Esophagus squamous epithelium (tissue), 5 donors: ENCODE measurements at places on chromosomes 6 and 20.

DNA sequence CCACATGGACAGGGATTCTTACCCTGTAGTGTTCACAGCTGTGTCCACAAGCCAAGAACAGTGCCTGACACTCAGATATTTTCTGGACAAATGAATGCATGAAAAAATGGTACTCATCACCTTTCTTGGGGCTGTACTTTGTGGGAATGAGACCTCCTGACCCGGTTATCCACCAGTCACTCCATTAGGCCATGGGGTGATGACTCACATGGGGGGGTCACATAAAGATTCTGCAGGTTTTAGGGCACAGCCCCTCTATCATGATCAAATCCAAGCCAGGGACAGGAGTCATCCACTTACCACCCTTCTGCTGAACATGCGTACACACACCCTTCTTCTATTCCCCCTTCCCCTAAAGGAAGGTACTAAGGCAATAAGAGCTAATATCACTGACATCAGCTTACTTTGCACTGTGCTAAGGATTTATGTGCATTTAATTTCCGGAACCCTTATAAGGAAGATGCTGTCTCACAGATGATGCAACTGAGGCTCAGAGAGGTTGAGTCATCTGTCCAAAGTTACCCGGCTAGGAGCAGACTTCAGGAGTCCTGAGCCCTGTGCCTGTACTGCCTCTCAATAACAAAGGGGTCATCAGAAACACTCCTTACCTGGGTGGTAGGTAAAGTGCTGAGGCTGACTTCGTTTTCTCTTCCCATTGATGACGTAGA, 107.8 kb downstream of the NFATC2 start:
- DNase-seq: no peak

DNA sequence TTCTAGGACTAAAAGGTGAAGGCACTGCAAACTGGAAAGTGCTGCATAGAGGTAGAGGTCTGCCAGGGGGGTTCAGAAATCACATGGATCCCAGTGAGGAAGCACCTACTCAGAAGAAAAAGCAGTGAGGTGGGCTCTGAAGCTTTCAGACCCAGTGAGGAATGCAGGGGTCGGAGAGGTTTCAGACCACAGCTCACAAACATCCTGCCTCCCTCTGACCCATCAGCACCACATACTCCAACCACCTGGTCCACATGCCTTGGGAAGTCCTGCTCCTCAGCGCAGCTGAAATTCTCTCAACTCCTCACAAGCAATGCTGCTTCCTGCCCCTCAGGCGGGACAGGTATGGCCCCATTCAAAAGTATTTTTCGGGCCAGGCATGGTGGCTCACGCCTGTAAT, 20.2 kb downstream of the MRPL14 start:
- no peak for DNase-seq

GRCh38 chr6:24831771-24832716, 33.3 kb upstream of the ARMH2 start:
- DNase-seq: no peak

DNA sequence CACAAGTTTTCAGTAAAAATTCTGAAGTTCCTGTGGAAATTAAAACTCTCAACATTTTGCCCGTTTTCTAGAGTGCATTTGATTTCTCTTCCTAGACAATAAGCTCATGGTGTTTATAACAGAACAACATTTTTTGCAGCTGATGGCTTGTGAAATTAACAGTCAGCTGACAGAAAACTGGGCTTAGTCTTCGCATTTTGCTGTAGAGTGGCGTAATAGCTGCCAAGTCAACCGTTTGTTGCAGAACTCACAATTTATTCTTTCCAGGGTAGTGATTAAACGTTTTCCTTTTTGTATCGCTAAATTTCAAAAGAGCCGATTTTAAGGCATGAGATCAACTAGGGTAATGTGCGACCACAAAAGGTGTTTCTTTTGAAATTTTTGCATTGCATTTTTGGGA, 1.4 kb downstream of the SPO11 start:
- DNase-seq: no peak
